ENCODE measurements at places on chromosomes 2 and 18. TPM values are rescaled to one million over a fixed set of nuclear protein-coding genes. Genes with fewer than 3 reads are reported as not detected.

DNA sequence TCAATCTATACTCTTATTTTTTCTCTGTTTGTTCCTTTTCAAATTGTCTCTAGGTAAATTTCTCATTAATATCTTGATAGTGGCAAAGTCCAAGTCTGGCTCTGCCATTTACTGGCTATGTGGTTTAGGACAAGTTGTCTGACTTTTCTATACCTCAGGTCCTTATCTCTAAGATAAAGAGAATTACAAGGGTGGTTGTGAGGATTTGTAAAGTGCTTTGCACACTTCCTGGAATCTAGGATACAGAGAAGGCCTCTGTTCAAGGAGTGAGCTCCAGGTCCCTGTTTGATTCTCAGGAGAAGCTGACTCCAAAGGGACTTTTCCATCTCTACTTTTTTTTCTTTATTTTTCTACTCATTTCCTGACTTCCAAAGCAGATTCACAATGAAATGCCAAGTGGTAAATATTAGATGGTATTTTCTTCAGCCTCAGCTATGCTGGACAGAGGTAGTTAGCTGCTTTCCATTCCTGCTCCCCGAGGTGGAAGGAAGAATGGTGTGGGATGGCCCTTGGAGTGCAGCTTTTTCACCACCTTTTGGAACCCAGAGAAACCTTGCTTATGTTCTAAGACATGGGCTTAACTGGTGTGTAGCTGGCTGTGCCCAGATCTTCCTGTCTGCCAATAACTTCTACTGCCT, 90.5 kb downstream of the GALNT1 start:
- no peak for DNase-seq

DNA sequence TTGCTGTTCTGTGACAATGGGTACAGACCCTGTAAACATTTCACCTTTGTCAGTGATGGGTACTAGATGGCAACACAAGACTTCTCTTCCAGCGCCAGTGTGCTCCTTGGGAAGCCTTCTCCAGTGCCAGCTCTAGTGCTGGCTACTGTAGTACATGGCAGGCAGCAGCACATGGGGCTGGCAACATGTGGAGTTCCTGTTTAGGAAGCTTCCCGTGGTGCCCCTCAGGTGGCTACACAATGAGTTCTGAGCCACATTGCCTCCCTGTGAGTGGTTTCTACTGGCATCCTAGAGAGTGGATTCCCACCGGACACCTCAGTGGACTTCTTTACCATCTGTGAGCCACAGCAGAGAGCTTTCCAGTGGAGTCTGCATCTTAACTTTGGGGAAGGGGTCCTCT, 302.1 kb downstream of the CYRIA start:
- DNase-seq, result no peak

Gene C1QL2
- total RNA-seq, result 0.88 TPM

GRCh38 chr2:27716301-27717069, 52.8 kb downstream of the SLC4A1AP start:
- no peak for DNase-seq

DNA sequence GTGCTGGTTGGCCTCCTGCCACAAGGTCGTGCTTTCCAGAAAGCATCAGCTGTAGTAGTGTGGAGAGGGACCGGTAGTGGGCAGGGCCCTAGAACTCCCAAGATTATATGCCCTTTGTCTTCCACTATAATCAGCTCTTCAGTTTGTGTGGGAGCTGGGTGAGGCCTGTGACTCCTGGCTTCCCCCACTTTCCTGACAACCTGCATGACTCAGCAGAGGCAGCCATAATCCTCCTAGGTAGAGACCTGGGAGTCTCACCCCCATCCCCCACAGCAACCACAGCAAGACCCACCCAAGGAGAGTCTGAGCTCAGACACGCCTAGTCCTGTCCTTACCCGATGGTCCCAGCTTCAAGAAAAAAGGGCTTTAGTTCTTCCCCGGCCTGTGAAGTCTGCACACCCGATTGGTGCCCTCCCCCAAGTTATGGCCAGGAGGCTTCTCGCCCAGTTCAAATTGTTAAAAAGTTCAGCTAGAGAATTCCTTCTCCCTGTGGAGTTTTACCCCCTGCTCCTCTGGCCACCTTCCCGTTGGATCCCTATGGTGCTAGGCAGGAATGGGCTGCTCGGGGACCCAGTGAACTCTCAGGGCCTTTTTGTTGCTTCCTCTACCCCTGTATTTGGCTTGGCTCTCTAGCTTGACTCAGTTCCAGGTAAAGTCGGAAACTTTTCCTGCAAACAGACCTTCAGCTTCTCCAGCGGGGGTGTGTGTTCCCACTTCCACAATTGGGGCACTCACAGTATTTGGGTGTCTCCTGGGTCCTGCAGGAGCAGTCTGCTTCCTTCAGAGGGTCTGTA, 57.8 kb upstream of the FAM237A start:
- DNase-seq, result no peak

- DNase-seq, result peak; percentile 31
These were observed 93.9 kb downstream of the TTC32 start for GRCh38 chr2:19807866-19808265.

- no peak for DNase-seq
These were observed 125.8 kb downstream of the PTGR3 start for GRCh38 chr18:75083131-75083530.

GRCh38 chr2:106053581-106053980, 140.5 kb downstream of the UXS1 start:
- DNase-seq, result no peak

GRCh38 chr2:127205218-127206125, 14.6 kb downstream of the CYP27C1 start:
- DNase-seq, result no peak

Gene ALLC
- total RNA-seq, result not detected

DNA sequence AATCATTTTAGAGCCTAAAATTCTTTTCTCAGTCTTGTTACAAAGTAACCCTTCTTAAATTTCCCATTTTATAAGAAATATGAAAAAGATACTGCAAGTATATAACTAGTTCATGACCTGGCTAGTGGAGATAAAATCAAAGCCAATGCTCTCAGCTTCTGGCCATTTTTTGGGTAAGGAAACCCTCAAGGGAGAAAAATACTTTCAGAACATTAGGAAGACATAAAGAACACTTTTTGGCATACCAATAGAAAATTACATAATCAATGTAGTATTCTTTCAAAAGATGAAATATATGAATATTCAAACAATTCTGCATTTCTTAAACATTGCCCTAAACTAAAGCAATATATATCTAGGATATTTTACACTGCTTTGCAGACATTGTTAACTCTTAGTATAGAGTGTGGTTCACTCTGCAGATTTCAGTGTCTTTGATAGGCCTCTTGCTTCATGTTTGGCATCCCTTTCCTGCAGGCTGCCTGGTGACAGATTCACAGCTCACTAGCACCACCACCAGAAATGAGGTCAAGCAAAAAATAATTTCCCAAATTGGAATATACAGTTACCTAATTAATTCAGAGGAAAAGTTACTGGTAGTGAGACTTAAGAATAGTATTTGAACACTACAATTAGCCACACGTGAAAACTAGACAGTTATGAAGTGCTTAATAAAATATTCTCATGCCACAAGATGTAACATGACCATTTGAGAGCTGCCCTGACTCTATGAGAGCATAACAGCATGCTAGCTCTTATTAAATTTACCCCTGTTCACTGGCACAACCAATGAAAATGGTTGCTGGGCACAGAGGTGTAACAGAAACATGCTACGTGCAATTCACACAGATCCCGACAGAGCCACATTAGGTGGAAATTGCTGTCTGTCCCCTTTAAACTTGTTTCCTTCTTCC, 36.0 kb downstream of the PAIP2B start:
- no peak for DNase-seq

DNA sequence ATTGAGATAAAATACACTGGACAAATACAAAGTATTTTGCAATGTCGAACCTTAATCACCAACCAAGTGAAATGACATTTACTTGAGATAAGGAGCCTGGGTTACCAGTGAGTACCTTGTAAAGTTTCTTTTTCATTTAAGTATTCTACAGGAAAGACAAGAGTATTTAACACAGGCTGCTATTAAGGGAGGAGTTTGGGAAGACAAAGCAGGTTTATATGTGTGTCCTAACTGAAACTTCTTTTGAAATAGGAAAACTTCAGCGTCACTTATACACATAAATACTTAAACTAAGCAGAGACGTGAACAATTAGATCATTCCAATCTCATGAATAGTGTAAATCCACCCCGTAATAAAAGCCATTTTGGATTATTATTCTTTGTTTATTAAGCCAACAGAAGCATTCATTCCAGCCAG, 126.7 kb upstream of the CYP26B1 start:
- DNase-seq, result no peak

Gene EIPR1
- 26.2 TPM for total RNA-seq

- peak; percentile 64 for DNase-seq
These were observed 105.6 kb upstream of the LDLRAD4 start for GRCh38 chr18:13112982-13113381.

Gene CRYBA2
- not detected for total RNA-seq

GRCh38 chr2:112706170-112706664, 14.6 kb upstream of the NT5DC4 start:
- no peak for DNase-seq

GRCh38 chr2:109052922-109053321, 63.9 kb upstream of the EDAR start:
- no peak for DNase-seq

- no peak for DNase-seq
These were observed 44.2 kb upstream of the TBR1 start for GRCh38 chr2:161371869-161372268.

GRCh38 chr18:8688216-8688800, 17.0 kb upstream of the MTCL1 start:
- DNase-seq, result no peak

DNA sequence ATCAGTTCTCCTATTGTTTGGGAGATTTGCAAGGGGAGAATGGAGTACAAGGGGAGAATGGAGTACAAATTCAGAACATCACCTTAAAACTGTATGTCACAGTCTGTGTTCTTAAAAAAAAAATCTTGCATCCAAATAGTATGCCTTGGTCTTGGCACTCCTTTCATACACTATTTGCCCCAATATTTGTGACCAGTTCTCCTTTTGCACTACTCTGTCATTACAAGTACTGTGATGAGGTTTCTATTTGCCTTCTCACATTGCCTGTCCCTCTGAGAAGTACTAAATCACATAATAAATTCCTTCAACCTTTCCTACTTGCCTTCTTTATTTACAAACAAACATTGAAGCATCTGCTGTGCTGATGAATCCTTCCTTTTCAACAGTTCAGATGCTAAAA, 36.0 kb upstream of the NCK2 start:
- DNase-seq, result no peak

All from H1 (cell line).